Testis (tissue), 5 donors: ENCODE measurements at places on chromosomes 4 and X. TPM values are rescaled to one million over a fixed set of nuclear protein-coding genes. Genes with fewer than 3 reads are reported as not detected.

Gene GALNTL6
- 2.9 TPM for polyA plus RNA-seq

Gene FAM9B
- polyA plus RNA-seq, result 5.0 TPM

Gene TMSB15C
- polyA plus RNA-seq, result 1.5 TPM

Gene NXF3
- 119 TPM for polyA plus RNA-seq

Gene TEX13D
- 6.7 TPM for polyA plus RNA-seq

Gene BST1
- 6.9 TPM for polyA plus RNA-seq

Gene ZNF630
- polyA plus RNA-seq, result 2.0 TPM

Gene GYPE
- 1.2 TPM for polyA plus RNA-seq

Gene PCDH10
- polyA plus RNA-seq, result 5.2 TPM

Gene NEUROG2
- 4.1 TPM for polyA plus RNA-seq

Gene GALNT7
- polyA plus RNA-seq, result 18.0 TPM

Gene OTUD6A
- polyA plus RNA-seq, result 8.1 TPM

Gene SLC6A14
- polyA plus RNA-seq, result not detected

Gene MAGEA1
- polyA plus RNA-seq, result 8.5 TPM

Gene ACOT9
- polyA plus RNA-seq, result 22.0 TPM

Gene CBR4
- polyA plus RNA-seq, result 14.0 TPM

Gene KLHL8
- polyA plus RNA-seq, result 9.5 TPM

Gene FAM13A
- polyA plus RNA-seq, result 30.7 TPM

Gene NOP14
- polyA plus RNA-seq, result 15.0 TPM

Gene SH3RF1
- polyA plus RNA-seq, result 15.1 TPM

Gene NPY2R
- 0.58 TPM for polyA plus RNA-seq

Gene XKRX
- 0.34 TPM for polyA plus RNA-seq

Gene SLC2A9
- 6.3 TPM for polyA plus RNA-seq

Gene SASH3
- 4.8 TPM for polyA plus RNA-seq

Gene MID1IP1
- 53.4 TPM for polyA plus RNA-seq

Gene TMPRSS11A
- polyA plus RNA-seq, result 0.70 TPM

Gene GPR34
- polyA plus RNA-seq, result 3.5 TPM

Gene NIPAL1
- 2.3 TPM for polyA plus RNA-seq

Gene PSAPL1
- polyA plus RNA-seq, result 11.0 TPM

Gene CLNK
- polyA plus RNA-seq, result 0.94 TPM

Gene CFI
- polyA plus RNA-seq, result 26.0 TPM

Gene SOX3
- polyA plus RNA-seq, result 2.9 TPM

Gene BLTP1
- 42.9 TPM for polyA plus RNA-seq

Gene CXCL11
- 2.0 TPM for polyA plus RNA-seq

Gene SLC38A5
- polyA plus RNA-seq, result 3.5 TPM
